ENCODE measurements at places on chromosomes 5 and 9.

GRCh38 chr9:72355153-72355552 is 9.9 kb downstream of the ZFAND5 start:
- DNase-seq, result no peak

- DNase-seq, result no peak
These were observed 2.2 kb downstream of the TMED7 start for GRCh38 chr5:115623658-115624057.

GRCh38 chr9:95266649-95267048 is 50.9 kb downstream of the FANCC start:
- no peak for DNase-seq

GRCh38 chr5:140383300-140383699 is 18.3 kb upstream of the ANKHD1 start:
- no peak for DNase-seq

DNA sequence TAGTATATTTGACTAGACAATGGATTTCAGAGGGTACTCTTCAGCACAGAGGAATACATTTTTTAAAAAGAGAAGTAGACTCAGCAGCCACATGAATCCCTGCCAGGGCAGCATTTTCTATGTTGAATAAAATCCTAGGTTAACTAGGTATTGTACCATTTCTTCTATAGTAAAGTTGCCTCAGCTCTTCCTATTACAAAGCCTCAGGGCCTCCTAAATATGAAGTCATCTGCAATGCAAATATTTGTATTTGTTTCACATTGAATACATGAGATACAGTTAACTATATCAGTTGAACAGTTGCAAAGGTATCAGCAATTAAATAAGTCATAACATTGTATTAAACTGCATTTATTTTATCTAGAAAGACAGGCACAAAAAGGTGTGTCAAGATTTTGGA is 59.5 kb downstream of the NUDT12 start:
- DNase-seq, result no peak

DNA sequence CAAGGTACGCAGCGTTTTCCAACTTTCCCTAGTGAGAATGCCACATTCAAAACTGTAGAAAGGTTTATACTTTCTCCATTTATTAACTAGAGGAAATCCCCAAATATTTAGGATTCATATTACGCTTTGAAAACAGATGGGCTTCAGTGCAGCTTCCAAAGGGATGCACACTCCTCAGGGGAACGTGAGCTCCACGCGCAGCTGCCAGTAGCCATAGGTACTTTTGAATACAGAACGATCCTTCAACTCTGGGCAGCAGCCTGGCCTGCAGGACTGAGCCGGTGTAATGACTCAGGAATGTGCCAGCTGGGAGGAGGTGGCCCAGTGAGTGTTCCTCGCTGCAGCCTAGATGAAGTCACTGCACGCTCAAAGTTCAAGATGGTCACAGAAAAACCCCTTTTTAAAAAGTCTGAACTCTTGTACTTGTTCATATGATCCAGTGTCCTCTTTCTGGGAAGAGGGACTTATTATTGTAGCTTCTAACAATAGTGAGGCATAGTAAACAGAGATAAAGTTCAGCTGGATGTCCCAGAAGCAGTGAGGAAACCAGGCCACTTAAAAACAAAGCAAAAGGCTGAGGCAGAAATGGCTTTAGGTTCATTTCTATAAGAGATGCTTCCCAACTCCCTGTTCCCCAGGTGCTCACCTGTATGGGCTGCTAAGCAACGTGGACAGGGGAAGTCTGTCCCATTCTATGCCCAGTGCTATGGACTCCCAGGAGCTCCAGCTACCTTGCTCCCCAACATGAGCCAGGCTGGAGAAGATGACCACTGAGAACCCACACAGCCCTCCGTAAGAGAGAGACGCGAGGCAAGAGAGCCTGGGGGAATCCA is 130.0 kb downstream of the LHFPL2 start:
- DNase-seq, result no peak

GRCh38 chr5:133906303-133906702 is 62.1 kb downstream of the C5orf15 start:
- no peak for DNase-seq

DNA sequence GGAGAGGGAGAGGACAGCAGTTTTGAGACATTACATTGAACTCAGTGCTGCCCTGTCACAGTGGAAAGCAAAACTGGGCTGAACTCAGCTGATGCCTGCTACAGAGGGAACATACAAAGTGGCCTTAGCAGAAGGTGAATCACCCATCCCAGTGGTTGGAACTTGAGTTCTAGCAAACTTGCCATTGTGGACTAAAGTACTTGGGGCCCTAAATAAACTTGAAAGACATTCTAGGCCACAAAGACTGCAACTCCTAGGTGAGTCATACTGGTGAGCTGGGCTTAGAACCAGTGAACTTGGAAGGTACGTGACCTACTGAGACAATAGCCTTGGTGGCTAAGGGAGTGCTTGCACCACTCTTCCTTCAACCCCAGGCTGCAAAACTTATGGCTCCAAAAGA is 155.7 kb upstream of the RIOK2 start:
- DNase-seq, result no peak

DNA sequence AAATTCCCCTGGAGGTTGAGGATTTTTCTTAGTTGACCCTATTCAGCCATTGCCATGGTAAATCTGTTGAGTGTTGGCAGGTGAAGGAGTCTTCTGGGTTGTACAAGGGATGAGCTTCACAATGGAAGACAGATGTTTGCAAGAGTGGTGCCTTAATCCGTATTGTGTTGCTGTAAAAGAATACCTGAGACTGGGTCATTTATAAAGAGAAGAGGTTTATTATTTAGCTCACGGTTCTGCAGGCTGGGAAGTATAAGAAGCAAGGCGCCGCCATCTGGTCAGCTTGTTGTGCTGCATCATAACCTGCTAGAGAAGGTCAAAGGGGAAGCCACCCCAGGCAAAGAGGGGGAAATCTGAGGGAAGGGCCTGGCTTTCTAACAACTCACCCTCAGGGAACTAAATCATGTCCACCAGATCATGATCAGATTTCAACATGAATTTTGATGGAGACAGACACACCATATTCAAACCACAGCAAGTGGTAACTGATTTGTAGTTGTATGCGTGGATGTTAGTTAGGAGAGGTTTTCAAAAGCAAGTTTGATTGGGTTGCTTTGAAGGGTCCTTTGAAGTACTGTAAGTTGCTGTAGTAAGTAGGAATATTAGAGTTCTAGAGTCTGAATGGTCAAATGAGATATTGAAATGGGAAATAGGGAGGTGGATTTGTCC is 2.5 kb downstream of the TNPO1 start:
- peak; percentile 52 for DNase-seq

- no peak for DNase-seq
These were observed 11.1 kb downstream of the PRELID2 start for GRCh38 chr5:145824040-145824439.

DNA sequence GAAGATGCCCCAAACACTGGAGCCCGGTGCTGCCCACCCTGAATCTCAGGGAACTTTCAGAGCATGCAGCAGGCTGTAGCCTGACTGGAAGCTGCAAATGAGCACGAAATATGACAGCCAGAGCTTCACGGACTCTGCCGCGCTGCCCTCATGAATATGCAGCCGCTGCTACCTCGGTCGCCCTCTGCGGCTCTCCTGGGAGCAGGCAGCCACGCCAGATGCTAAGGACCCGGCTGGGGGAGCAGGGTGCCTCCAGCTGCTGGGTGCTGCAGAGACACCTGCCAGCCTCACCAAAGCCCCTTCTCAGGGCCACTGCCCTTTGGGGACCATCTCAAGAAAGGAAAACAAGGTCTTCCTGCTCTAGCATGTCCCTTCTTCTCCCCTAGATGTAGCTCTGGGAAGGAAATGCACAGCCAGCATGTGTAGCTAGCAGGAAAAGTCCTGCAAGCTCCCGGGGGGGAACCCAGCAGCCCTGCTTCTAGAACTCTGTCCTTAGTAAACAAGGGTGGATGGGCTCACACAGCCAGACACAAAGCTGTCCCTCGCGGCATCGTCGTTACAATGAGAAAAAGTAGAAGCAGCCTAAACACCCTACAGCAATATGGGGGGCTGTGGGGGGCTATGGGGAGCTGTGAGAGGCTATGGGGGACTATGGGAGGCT is 56.8 kb upstream of the OLFM1 start:
- no peak for DNase-seq

GRCh38 chr5:180982008-180982741 is 6.5 kb upstream of the BTNL3 start:
- DNase-seq, result no peak

GRCh38 chr5:125410537-125411070 is 664.2 kb upstream of the ZNF608 start:
- no peak for DNase-seq

DNA sequence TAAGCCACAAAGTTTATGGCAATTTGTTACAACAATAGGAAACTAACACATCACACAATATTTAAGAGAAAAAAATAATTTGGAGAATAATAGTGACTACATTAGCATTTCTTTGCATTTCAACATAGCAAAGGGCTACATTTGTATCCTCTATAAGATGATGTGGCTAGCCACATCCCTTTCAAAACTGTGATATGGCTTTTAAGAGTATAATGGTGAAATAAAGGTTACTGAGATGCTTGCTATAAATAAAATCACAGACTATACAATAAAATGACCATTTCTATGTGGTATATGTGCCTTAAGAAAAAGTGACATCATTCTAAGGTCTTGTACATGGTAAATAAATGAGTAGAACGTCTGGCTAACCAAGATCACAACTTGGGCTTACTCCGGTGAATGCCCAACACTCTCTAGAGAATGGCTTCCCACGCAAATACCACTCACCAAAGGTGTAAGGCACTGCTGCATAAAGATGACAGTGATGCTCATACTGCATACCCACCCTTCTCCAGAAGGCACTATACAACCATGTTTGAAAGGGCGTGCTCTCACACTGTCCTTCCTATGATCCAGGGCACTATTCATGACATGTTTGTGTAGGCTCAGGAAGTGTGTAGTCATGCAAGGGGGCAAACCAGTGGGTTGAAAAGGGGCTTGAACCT is 286.5 kb downstream of the MLLT3 start:
- DNase-seq, result no peak

GRCh38 chr9:134484479-134484878 is 157.1 kb upstream of the COL5A1 start:
- DNase-seq, result no peak

- DNase-seq, result peak; percentile 92
These were observed 15.8 kb upstream of the RAPGEF1 start for GRCh38 chr9:131755541-131756198.

DNA sequence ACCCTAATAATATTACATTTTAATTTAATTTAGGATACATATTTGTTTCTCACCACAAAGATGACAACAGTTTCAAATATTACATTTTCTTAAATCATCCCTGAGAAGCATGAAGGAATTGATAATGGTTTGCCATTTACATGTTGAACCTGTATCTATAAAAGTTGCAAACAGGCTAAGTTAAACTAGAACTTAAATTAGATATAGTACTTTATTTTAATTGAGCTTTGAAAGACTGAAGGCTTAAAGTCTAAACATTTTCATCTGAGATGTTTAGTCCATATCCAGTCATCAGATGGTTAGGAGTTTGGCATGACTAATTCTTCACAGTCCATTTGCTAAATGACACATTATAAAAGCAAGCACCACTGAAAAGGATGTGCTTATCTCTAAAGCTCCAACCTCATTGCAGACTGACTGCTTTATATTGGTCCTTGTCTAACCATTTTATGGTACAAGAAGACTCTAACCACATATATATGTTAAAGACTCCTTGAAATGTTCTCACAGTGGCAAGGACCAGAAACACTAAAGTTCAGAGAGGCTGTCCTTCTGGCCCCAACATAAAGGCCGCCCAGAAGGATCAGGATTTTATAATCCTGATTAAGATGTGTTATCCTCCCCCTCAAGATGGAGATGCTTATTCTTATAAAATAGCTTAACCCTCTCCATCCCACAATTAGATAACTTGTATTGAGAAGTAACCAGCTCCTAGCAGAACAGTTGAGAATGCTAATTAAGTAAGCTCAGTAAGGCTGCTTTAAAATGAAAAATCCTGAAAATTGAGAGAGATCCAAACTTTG is 25.8 kb downstream of the WNT8A start:
- DNase-seq, result no peak

- peak; percentile 62 for DNase-seq
These were observed 12.9 kb downstream of the ITGA1 start for GRCh38 chr5:52800394-52801213.

DNA sequence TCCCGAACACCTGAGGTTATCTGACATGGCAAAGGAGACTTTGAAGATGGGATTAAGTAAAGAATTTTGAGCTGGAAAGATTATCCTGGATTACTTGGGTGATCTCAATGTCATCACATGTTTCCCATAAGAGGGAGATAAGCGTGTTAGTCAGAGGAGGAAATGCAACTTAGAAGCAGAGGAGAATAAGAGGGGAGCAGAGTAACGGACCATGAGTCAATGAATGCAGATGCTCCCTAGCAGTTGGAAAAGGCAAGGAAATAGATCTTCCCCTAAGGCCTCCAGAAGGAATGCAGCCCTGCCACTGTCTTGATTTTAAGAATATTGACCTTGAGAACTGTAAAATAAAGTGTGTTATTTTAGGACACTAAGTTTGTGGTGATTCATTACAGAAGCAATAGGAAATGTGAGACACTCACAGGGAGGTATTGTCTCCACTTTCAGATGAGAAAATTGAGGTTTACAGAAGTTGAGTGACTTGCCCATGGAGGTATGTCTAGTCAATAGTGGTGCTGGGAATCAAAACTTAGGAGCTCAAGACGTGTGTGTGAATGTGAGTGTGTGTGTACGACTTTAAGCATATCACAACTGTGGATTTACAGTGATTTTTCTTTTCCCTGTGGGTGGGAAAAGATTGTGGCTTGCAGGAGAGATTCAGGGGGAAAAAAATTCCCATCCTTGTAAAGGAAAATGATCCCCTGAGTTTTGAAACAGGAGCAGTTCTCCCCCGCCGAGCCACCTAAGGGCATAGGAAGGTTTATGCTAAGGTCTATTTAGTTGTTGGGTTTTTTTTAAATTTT is 125.3 kb downstream of the TRIM32 start:
- no peak for DNase-seq

- DNase-seq, result no peak
These were observed 172.6 kb downstream of the SH3GL2 start for GRCh38 chr9:17751486-17751885.

DNA sequence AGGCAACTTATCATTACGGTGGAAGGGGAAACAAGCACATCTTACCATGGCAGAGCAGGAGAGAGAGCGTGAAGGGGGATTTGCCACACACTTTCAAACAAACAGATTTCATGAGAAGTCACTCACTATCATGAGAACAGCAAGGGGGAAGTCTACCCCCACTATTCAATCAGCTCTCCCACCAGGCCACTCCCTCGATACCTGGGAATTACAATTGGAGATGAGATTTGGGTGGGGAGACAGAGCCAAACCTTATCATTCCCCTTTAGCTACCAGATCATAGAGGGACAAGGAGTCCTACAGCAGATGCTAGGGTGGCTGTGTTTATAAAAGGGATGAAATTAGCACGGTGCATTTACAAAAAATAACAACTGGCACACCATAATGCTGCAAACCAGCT is 2149.4 kb upstream of the ACO1 start:
- DNase-seq, result no peak

- no peak for DNase-seq
These were observed 43.7 kb downstream of the ZNF366 start for GRCh38 chr5:72463449-72464052.

DNA sequence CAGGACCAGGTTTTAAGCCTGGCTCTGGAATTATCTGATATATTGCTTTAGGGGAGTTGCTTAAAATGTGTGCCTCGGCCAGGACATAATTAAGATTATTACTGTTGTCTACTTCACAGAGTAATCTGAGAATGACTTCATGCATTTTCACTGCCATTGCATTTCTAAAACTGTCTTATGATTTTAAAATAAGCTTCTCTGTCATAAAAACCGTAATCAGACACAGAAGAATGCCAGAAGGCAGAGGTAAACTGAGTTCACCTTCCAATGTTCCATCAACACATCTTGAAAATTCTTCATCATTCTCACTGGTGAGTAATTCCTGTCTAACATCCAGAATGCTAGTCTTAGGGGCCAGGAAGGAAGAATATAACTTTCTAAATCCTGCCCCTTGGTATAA is 47.1 kb downstream of the ISOC1 start:
- no peak for DNase-seq

All from activated naive CD8-positive, alpha-beta T cell treated with anti-CD3 and anti-CD28 coated beads, Interleukin-2, amount 50 U/mL, for 24 hours (primary cell).